Activated T-cell treated with anti-CD3 and anti-CD28 coated beads, Interleukin-2, amount 50 U/mL, for 1 hour (primary cell): ENCODE measurements at places on chromosomes 11 and 22.

DNA sequence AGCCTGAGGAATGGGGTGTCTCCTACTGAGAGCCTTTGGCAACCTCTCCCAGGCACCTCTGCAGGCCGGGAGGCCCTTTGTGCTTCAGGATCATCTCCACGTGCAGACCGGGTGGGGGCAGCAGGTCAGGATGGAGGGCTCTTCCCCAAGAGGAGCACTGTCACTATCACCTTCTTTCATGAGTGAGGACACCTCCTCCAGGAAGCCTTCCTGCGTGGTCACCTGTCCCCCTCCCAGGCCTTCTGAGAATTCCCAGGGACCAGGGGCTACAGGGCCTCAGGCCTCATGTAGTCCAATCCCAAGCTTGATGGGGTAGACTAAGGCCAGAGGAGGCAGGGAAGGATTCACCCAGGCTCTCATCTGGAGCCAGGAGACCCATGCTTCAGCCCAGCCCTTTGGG is 57.6 kb downstream of the PDE2A start:
- no peak for DNase-seq

- no peak for DNase-seq
Measured at GRCh38 chr22:30984317-30984716, 15.3 kb downstream of the TUG1 start.

- no peak for DNase-seq
Measured at GRCh38 chr22:37569009-37569920, 9.0 kb downstream of the CDC42EP1 start.

DNA sequence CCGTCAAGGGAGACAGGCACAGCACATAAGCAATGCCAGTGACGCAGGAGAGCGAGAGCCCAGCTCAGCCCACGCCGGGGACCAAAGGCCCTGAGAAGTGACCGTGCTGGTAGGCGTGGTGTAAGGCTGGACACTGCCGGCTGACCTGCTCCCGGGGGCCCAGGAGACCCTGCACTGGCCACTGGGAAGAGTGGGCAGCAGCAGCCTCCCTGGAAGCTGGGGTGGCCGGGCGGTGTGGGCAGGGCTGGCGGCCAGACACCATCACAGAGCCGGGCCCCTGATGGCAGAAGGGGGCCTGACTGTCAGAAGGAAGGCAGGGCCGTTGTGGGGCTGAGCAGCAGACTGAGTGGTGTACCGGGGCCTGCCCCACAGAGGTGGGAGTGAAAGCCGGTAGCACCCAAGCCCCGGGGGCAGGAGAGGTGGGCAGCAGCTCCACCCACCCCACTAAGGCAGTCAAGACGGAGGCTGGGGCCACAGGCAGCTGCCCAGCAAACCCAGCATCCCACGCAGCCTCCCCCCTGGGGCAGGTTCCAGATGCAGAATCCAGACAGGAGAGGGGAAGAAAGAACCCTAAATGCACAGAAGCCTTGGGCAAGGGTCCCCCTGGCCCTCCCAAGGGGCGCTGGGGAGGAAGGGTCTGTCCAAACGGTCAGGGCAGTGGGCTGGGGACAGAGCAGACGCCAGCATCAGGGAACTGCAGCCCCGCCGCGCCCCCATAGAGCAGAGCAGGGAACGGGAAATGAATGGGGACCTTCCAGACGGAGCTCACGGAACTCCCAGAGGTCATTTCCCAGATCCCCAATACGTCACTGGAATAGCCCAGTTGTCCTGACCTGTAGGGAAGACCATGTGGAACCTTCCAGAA is 205.2 kb downstream of the BRD1 start:
- no peak for DNase-seq

GRCh38 chr22:29375398-29376076 is 12.8 kb downstream of the AP1B1 start:
- DNase-seq, result no peak

DNA sequence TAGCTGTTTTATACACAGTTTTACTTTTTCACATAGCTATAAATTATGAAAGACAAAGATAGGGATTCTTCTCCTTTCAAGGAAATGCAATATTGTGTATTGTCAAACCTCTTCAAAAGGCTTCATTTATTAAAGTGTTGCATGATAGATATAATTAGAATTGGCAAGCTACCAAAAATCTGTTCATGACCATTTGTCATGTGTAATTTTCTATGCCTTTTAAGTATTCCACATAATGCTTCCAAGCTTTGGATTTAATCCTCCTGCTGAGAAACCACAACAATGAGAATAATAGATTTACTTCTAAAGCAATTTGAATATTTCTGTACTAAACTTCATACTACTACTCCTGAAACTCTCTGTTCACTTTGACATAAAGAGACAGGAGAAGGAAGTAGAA is 403.2 kb upstream of the CCDC179 start:
- DNase-seq, result no peak

- no peak for DNase-seq
Measured at GRCh38 chr22:37202716-37203115, 9.6 kb downstream of the SSTR3 start.

DNA sequence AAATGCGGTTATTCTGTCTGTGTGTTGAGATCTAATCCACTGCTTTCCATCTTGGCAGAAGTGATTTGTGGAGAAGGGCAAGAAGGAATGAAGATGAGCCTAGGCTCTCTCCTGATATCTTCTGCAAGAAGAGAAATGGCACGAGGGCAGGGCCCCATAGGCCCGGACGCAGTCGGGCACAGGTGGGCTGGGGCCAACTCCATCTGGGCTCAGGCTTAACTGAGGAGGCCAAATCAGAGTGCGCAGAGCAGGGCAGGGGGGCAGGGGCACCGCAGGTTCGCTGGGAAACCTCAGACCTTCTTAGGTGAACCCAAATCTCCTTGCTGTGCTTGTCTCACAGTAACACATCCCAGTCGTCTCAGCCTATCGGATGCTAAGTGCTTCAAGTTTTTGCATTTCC is 32.8 kb upstream of the BID start:
- no peak for DNase-seq

DNA sequence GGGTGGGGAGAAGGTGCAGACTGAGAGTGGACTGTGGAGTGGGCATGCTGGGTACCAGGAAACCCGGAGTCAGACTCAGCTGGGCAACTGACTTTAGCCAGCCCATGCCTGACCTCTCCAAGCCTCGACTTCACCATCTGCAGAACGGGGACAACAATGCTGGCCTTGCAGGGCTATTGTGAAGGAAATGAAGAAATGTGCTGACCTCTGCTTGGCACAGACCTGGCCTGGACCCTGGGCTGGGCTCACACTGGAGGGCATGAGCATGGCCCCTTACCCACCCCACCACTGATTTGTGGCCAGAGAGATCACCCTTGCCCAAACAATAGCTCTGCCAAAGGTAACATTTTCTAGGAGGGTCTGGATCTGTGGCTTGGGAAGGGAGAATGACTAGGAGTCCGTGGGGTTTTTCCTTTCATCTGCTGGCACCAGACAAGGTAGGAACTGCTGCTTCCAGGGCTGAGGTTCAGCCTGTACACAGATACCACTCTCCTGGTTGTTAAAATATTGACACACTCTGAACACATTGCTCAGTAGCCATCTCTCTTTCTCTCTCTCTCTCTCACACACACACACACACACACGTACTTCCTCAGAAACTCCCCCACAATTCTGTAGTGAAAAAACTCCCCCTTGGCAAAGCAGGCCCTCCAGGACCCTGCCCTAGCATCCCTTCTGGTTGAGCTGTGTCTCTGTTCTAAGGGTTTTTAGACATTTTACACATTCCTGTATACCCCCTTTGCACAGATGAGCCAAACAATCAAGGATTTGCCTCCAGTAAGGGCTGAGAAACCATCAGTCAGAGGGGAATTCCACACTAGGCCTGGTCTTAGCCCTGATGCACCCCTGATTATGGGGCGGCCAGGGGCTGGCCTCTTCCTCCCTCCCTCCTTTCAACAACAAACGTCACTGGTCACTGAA is 1.0 kb downstream of the MOGAT2 start:
- DNase-seq, result no peak

- DNase-seq, result peak; percentile 100
Measured at GRCh38 chr11:64241491-64242374, 838 bp downstream of the FKBP2 start.

DNA sequence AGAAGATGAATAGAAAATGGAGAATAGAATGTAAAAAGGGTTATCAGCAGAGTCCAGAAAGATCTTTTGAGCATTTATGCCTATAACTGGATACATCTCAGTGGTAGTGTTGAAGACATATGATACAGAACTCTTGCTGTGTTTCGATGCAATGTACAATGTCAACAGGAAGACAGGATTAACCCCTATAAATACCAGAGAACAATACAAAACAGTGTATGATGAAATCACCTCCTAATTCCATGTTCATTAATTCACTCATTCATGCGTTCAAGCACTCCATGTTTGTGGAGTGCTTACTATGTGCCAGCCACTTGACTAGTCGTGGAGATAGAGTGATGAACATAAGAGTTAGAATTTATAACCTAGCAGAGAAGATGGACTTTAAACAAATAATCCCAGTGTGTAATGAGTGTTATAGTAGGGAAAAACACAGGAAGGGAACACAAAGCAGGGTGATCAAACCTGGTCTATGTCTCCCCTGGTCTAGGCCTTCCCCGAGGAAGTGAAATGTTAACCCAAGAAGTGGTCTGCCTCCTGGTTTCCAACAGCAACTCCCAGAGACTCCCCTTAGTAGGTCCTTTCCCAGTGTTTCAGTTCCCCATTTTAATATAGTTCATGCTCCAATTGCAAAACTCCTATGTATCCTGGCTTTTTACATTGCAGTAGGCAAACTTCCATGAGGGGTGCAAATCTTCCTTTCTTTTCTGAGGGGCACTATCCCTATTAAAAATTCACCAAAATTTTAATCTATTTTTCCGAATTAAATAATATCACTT is 9.1 kb upstream of the SESN3 start:
- no peak for DNase-seq

DNA sequence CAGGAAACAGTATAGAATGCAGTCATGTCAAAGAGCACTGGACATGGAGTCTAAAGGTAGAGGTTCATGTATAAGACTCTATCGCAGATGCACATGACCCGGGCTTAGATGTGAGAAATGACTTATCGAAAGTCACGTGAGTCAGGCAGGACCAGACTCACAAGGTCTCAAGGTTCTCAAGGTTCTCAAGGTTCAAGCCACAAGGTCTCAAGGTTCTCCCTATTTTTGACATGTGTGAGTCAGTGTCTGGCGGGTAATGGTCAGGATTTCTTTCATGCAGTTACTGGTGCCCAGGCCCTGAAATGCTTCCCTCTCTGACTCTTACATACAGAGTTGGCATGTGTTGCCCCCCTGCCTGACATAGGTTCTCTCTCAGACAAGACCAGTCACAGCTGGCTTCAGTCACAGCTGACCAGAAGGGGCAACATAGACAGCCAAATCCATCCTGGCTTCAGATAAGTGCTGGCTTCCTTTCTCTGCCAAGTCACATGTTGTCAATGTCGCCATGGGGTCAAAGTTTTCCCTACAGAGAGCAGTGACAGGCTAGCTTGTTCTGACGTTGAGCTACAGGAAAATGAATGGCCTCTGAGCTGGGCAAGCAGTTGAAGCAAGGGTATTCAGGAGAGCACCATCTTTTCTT is 10.1 kb downstream of the CSRP3 start:
- no peak for DNase-seq

GRCh38 chr11:19793326-19793725 is 80.7 kb downstream of the NAV2 start:
- DNase-seq, result no peak

DNA sequence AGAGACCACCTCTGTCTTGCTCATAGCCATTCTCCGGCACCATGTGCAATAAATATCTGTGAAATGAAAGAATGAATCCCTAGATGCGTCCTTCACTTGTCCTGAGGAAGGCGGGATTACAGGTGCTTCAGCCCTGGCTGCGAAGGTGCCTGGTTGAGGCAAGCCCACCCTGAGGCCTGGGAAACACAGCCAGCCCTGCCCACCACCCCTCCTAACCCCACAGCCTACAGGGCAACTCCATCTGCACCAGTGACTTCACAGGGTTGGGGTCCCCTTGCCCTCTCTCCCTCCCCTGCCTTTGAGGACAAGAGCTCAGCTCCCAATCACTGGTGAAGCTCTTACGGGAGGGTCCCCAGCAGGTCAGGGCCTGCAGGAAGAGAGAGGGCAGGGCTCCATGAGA is 17.5 kb upstream of the SCGB1A1 start:
- DNase-seq, result no peak

GRCh38 chr11:22681281-22681812 is 14.9 kb downstream of the GAS2 start:
- no peak for DNase-seq
